ENCODE measurements at places on chromosomes 16 and 17.

DNA sequence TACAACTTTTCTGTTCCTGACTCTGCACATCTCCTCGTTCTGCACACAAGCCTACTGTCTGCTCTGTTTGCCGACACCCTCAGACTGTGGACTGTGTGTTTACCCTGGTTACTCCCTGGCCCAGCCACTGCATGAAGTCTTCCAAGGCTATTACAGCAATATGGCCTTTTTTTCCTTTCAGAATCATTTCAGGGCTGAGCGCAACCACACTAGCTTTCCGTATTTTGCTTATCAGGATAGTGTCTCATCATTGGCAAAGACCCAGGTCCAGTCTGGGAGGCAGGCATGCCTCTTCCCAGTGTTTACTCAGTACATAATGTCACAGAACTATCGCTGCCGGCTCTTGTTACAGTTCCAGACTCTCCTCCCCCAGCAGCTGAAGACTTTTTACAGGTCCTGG, 10.1 kb downstream of the DNAH9 start:
- no peak overlapping the region for H3K27ac ChIP-seq
- no peaks in the 10 kb centered on the region for H3K4me1 ChIP-seq
- H3K36me3 ChIP-seq = no peaks in the 10 kb centered on the region
- no peaks in the 10 kb centered on the region for H3K27me3 ChIP-seq
- no peak overlapping the region for H3K4me3 ChIP-seq

DNA sequence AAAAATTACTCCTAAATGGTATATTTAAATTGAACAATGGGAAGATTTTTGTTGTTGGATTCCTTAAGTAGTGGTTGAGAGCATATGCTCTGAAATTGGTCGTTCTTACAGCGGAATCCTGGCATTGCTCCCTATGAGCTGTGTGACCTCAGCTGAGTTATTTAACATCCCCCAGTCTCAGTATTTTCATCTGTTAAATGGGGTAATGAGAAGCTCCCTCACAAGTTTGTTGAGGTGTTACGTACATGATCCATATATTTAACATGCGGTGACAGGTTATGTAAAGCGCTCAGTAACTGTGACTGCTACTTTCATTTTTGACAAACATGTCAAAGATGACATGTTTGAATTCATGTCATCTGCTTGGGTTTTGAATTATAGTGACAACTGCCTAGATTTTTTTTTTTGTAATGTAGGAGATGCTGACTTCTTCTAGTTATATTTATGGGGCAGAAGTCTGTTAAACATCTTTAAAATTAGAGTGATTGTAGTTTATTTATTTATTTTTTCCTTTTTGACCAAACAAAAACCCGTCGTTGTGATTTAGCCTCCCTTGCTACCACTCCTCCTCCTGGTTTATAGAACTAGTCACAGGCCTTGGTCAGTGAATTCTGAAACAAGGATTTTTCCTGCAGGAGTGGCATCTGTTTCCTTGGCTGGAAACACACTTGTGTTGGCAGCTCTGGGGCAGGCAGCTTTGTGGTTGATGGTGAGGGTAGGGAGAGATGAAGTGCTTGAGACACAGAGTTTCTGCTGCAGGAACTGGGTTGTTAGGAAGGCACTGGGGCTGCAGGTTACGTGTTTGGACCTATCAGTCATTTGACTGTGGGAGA, 268.8 kb downstream of the SNX29 start:
- DNase-seq = no peak
- no peaks in the 10 kb centered on the region for H3K4me1 ChIP-seq
- no peaks in the 10 kb centered on the region for H3K27me3 ChIP-seq
- no peak overlapping the region for H3K27ac ChIP-seq
- H3K4me3 ChIP-seq = no peak overlapping the region
- H3K36me3 ChIP-seq = no peaks in the 10 kb centered on the region

- peaks cover 35% of the 10 kb centered on the region for H3K36me3 ChIP-seq
- no peak overlapping the region for H3K4me3 ChIP-seq
- peaks cover 6% of the 10 kb centered on the region for H3K4me1 ChIP-seq
- DNase-seq = peak; percentile 18
- no peaks in the 10 kb centered on the region for H3K27me3 ChIP-seq
These were observed 39.2 kb downstream of the ADCY7 start for GRCh38 chr16:50305441-50306061.

DNA sequence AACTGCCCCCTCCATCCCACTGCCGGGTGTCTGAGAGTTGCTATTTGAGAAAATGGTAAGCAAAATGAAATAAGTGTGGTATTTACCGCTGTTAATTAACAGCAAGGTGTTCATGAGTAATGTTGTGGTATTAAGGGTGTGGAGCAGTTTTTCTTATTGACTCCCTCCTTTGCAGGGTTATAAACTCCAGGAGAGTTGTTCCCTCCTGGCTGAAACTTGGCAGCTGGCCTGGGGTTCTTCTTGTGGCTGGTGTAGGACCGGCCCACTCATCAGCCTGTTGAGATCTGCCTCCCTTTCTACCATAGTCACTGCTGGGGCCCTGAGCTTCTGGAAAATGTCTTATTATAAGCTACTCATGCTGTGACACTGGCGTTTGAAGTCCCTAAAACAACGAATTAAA, 128.6 kb downstream of the SOX9 start:
- H3K4me1 ChIP-seq = no peaks in the 10 kb centered on the region
- H3K4me3 ChIP-seq = no peak overlapping the region
- no peaks in the 10 kb centered on the region for H3K27me3 ChIP-seq
- H3K27ac ChIP-seq = no peak overlapping the region

- DNase-seq = no peak
- H3K36me3 ChIP-seq = no peaks in the 10 kb centered on the region
- no peak overlapping the region for H3K4me3 ChIP-seq
- H3K27me3 ChIP-seq = peaks cover 37% of the 10 kb centered on the region
These were observed 32.2 kb downstream of the CHP2 start for GRCh38 chr16:23786964-23787561.

DNA sequence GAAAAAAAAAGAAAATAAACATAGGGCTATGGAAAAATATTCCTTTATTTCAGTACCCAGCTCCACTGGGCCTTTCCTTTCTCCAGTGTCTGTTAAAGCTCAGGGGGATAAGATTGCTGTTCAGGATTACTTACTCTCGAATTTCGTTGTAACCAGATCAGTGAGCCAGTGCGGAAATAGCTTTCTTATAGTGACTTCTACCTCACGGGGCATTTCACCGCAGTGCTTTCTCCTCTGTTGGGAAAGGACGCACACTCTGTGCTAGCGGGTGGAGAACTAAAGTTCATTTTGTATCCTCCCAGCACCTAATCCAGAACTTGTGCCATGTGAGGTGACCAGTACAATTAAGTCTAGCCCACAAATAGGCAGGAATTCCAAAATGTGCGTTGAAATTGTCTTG, 38.3 kb downstream of the RPA1 start:
- H3K4me3 ChIP-seq = no peak overlapping the region
- no peak overlapping the region for H3K27ac ChIP-seq
- H3K36me3 ChIP-seq = peaks cover 47% of the 10 kb centered on the region

DNA sequence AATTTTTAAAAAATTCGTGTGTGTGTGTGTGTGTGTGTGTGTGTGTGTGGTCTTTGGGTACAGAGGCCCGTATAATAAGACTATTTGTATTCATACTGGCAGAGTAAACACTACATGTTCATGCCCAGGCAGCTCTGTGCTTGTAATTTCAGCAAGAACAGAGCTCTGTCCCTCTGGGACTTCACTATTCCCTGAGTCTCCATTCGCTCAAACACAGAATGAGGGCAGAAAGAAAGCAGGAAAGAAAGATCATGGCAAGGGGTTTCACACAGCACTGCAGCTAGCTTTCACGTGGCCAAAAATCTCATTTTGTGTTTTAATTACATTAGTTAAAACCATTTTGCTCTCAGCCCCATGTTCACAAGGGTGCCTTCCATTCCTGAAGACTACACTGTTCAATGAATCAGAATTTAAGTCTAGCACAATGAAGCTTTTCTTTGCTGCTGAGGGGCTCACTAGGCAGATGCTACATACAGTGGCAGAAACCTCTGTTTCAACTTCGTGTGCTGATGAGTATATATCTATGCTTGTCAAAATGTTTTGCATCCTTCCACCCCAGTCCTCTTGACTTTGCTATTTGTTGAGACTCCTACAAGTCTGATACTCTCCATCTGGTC, 198.4 kb upstream of the C17orf78 start:
- DNase-seq = no peak
- H3K36me3 ChIP-seq = peaks cover 13% of the 10 kb centered on the region
- H3K4me1 ChIP-seq = no peaks in the 10 kb centered on the region
- H3K27me3 ChIP-seq = no peaks in the 10 kb centered on the region

GRCh38 chr16:70473446-70474319, 19.3 kb downstream of the FCSK start:
- peak; percentile 37 for DNase-seq
- no peak overlapping the region for H3K4me3 ChIP-seq
- H3K4me1 ChIP-seq = peaks cover 13% of the 10 kb centered on the region
- no peak overlapping the region for H3K27ac ChIP-seq
- H3K27me3 ChIP-seq = no peaks in the 10 kb centered on the region

DNA sequence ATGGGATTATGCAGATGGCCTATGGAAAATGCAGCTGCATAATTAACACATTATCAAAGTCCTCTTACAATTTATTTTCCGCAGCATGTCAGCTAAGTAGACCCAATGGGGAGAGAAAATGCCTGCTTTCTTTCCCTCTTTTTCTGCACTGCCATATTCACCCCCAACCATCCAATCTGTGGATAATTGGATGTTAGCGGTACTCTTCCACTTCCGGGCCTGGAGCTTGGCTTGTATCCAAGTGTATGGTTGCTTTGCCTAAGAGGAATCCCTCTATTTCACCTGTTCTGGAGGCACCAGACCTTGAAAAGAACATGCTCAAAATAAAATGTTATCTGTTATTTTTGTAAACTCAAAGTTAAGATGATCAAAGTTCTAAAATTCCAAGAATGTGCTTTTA, 41.1 kb upstream of the CACNG3 start:
- H3K4me3 ChIP-seq = no peak overlapping the region
- peaks cover 22% of the 10 kb centered on the region for H3K36me3 ChIP-seq
- no peaks in the 10 kb centered on the region for H3K4me1 ChIP-seq
- DNase-seq = no peak
- no peak overlapping the region for H3K27ac ChIP-seq
- no peaks in the 10 kb centered on the region for H3K27me3 ChIP-seq

DNA sequence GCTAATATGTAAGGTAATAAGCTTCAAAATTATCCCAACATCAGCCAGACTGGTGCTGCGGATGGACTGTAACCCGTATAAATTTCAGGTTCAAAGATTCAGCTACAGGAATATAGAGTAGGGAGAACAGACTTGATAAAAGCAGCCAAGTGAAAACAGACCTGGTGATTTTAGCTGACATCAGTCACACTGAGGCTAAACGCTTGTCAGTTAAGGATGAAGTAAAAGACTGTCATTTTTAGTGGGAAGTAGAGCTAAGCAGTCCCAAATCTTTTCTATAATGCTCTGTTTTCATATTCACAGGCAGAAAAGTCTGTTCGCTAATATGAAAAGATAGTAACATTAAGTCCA, 35.4 kb downstream of the CMTM4 start:
- peaks cover 4% of the 10 kb centered on the region for H3K4me1 ChIP-seq
- DNase-seq = no peak
- H3K27ac ChIP-seq = no peak overlapping the region
- H3K27me3 ChIP-seq = peaks cover 35% of the 10 kb centered on the region
- no peaks in the 10 kb centered on the region for H3K36me3 ChIP-seq

DNA sequence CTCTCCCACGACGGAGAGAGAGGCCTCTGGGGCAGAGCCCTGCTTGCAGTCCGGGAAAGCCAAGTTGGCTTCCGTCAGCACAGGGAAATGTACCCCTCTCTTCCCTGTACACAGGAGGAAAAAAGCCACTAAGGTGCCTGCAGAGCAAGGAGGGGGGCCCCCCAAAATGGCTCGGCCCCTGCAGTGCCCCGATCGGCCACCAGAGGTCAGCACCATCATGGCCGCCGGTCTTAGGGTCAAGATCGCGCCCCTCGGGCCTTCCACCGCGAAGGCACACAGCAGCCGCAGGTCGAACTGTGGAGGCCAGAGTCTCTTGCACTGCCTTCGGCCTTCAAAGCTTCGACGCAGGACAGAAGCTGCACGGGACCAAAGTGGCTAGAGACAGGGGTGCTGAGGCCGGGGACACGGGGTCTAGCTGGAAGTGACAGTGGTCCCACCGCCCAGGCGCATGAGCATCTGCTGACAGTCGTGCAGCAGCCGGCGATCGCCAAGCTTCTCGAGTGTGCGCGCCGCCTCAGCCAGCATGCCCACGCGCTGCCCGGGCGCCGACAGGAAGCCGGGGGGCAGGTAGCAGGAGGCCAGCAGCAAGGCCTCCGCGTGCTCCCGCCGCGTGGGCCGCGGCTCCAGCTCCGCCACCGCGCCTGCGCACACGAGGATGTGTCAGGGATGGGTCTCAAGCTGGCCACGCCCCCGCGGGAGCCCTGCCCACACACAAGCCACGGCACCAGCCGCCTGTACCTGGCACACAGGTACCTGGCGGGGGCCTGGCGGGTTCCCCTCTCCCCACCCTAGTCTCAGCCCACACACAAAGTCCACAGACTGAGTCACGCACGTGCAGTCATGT, 24.4 kb downstream of the SREBF1 start:
- H3K4me3 ChIP-seq = no peak overlapping the region
- peaks cover 23% of the 10 kb centered on the region for H3K4me1 ChIP-seq
- no peaks in the 10 kb centered on the region for H3K27me3 ChIP-seq
- peak overlapping the region; percentile 33 for H3K27ac ChIP-seq
- H3K36me3 ChIP-seq = peaks cover 37% of the 10 kb centered on the region
- peak; percentile 70 for DNase-seq

- no peaks in the 10 kb centered on the region for H3K36me3 ChIP-seq
- peaks cover 25% of the 10 kb centered on the region for H3K27me3 ChIP-seq
- H3K4me1 ChIP-seq = peaks cover 5% of the 10 kb centered on the region
- H3K4me3 ChIP-seq = no peak overlapping the region
- no peak overlapping the region for H3K27ac ChIP-seq
- no peak for DNase-seq
These were observed 5.2 kb downstream of the IL34 start for GRCh38 chr16:70651524-70651923.

DNA sequence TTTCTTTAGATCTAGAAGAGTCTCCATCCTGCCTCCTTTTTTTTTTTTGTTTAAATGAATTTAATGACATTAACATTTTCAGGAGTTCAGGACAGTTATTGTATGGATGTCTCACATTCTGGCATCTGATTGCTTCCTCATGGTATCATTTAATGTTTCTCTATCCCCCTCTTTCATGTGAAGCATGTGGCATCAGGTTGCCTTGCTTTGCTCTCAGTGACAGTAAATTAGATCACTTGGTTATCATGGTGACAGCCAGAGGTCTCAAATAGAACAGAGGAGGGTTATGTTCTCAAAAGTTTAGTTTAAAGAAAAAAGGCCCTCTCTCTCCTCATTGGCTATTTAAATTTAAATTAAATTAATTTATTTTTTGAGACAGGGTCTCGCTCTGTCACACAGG, 74.1 kb downstream of the WWP2 start:
- no peak overlapping the region for H3K27ac ChIP-seq
- no peak for DNase-seq
- H3K36me3 ChIP-seq = peaks cover 17% of the 10 kb centered on the region
- no peak overlapping the region for H3K4me3 ChIP-seq
- no peaks in the 10 kb centered on the region for H3K27me3 ChIP-seq
